ENCODE measurements at places on chromosomes 6 and 20.

GRCh38 chr6:32226434-32226833 lies 2.6 kb upstream of the NOTCH4 start:
- no peak for DNase-seq

DNA sequence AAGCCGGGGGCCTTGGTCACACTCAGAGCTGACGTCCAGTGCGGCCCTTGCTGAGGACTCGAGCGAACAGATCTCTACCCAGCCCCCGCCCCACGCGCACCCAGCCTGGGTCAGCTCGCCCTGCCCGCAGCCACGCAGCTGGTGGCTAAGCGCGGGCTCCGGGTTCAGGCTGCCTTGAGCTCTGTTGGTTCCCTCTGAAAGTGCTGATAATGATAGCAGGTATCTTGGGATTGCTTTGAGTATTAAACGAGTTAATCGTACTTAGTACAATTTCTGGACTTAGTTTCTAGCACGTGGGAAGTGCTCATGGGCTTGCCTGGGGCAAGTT lies 88.1 kb upstream of the TGM3 start:
- DNase-seq = no peak

DNA sequence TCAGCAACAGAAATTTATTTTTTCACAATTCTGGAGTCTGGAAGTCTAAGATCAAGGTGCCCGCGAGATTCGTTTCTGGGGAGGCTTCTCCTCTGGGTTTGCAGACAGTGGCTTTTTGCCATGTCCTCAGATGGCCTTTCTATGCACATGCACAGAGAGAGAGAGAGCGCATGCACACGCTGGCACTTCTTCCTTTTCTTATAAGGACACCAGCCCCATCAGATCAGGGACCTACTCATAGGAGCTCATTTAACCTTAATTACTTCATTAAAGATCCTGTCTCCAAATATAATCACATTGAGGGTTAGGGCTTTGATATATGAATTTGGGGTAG lies 260.7 kb upstream of the PLCB4 start:
- DNase-seq = no peak

DNA sequence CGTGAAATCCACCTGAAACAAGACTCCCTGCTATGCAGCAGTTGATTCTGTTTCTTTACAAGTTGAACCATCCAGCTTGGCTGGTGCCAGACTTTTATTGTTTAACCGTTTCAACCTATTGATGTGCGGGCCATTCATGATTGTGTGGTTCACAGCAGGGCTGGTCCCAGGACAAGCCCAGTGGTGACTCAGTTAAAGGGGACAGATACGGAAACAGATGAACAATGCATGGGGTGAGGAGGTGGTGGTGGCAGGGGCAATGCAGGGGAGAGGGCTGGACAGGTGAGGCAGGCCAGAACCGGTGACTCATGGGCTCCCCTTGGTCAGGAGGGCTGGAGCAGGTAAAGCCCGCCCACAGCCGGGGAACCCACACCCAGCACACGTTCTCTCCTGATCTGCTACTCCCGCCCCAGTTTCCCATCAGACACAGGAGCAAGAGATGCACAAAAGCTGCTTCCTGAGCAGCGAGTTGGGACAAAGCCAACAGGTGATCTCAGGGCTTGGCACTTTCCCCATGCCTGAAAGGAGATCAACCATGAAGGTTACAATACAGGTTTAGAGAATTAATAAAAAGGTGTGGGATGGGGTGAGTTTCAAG lies 232.2 kb downstream of the LY86 start:
- no peak for DNase-seq

GRCh38 chr20:23393996-23394775 lies 27.1 kb downstream of the NAPB start:
- no peak for DNase-seq

- no peak for DNase-seq
Measured at GRCh38 chr20:56788041-56788670, 159.1 kb downstream of the TFAP2C start.

DNA sequence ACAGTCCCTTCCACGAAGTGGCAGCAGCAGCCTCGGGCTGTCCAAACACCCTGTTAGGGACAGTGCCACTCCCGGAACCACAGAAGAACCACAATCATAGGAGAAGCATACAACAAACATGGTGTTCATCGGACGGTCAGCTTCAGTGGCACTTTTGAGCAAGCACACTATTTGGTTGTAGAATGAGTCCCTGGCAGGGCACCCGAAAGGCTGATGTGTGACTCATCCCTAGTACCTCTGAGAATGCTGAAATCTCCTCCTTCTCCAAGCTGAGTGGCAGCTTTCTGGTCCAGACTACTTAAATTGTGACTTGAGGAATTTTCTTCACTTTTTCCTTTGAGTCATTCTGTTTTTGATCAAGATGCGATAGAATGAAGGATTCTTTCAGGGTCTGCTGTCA lies 282.5 kb downstream of the ESR1 start:
- no peak for DNase-seq

GRCh38 chr20:20786428-20786827 lies 74.0 kb upstream of the RALGAPA2 start:
- DNase-seq = no peak

DNA sequence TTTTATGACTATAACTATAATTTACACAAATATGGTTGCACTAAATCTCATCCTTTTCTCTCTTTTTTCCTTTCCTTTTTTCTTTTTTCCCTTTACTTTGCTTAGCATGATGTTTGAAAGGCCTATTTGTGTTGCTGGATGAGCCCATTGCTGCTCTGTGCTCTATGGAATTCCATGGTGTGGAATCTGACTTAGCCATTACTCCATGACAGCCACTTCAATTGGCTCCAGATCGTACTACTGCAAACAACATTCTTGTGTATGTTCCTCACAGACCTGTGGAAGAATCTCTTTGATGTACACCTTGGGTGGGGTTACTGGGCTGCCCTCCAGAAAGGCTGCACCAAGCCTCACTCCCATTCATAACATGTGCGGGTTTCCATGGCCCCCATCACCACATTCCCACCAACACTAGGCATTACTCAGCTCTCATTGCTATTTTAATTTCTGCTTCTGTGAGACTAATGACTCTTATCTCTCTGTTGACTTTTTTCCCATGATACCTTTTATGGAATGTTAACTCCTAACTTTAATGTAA lies 979.0 kb downstream of the KIF16B start:
- DNase-seq = no peak

DNA sequence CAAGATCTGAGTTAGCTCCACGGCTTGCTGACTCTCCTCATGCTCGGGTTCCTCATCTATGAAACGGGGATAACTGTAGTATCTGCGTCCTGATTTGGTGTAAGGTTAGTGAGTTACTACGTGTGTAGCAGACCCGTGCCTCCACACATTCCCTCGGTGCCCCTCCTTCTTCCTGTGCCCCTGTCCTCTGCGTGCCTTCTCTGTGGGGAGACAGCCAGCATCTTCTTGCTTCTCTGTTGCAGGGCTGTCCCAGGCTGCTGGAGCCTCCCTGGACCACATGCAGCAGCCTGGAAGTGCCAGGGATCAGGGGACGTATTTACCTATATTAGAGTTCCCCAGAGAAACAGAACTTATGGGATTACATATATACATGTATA lies 128.6 kb upstream of the PRND start:
- DNase-seq = no peak

DNA sequence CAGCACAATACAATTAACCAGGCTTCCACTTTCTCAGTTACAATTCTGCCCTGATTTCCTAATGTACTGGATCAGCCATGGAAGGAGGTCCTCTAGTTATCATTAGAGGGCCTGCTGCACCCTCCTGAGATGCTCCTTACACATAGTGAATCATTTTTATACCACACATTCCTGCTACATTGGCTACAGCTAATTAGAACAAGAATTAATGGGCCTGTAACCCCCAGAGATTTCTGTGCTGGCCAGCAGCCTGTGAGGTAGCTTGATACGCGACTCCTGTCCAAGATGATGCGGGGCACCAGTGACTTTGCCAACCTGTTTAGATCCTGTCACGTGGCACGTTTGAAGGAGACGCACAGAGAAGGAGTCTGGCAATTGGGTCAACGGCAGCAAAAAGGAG lies 422.8 kb downstream of the EPM2A start:
- DNase-seq = no peak

DNA sequence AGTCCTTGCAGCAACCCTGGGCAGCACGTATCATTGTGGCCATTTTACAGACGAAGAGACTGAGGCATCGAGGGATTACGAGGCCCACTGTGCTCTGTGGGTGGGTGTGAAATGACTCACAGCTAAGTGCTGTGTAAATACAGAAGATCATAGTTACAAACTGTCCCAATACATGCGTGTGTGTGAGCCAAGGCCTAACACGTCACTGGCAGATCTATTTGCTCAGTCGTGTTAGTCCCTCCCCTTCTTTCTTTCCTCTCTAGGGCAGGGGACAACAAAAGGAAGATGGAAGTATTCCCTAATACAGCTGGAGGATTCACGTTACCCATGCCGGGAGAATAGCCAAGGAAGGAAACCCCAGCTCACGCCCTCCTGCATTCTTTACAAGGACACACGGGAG lies 175.9 kb downstream of the CDC5L start:
- no peak for DNase-seq

DNA sequence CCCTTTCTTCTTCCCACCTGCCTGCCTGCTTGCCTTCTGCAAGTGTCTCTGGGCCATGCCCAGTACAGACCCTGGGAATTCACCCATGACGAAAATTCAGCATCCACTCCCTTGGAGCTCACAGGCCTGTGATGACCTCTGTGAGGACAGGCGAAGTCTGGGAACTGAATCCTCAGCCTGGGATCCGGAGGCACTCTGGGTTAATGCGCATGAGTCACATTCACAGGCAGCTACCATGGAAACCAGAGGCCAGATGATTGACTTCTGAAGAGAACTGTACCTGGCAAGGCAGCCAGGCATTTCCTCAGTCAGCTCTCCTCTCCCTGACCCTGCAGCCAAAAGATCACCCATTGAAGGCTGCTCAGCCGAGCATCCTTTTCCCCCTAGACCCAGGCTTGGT lies 41.0 kb downstream of the SLC9A8 start:
- no peak for DNase-seq

- DNase-seq = no peak
Measured at GRCh38 chr6:89353118-89353556, 615 bp upstream of the UBE2J1 start.

- no peak for DNase-seq
Measured at GRCh38 chr20:53666144-53666543, 72.5 kb upstream of the ZNF217 start.

GRCh38 chr6:167995302-167995701 lies 2.2 kb upstream of the KIF25 start:
- no peak for DNase-seq

GRCh38 chr6:56642366-56643261 lies at the start of gene DST:
Gene DST, minus strand, starts transcription at chr6:56642889.
- no peak for DNase-seq

DNA sequence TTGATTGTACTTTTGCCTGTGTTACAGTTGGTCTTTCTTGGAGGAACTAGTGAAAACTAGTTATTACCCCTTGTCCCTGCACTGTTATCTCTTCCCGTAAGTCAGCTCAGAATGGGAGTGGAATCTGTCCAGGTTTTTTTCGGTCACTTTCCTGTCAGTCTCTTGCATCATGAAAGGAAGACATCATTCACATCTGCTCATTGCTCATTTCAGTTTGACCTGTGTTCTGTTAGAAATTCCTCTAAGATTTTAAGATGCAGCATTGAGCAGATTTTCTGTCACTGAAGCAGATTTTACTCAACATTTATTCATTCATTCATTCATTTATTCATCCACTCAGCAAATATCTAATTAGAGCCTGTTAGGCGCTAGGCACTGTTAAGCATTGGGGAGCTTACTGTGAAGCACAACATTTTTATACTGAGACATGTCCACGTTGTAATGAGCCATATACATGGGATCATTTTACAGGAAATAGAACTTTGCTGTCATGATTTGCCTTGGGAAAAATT lies 33.1 kb upstream of the HINT3 start:
- DNase-seq = no peak

DNA sequence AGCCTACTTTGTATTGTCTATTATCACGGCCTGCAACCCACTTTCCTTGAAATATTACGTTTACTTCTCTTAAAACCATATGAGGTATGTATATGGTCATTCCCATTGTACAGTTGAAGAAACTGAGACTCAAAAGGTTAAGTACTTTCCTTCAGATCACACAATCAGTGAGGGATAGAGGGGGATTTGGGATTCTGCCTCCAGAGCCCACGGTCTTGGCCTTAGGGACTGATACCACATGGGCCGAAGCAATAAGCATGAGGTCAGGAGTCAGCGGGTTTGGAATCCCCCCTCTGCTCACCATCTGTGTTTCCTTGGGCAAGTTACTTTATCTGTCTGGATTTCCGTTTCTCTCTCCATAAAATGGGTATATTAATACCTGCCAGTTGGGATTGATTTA lies 19.4 kb upstream of the EPB41L1 start:
- no peak for DNase-seq

GRCh38 chr20:63934271-63935068 lies 21.7 kb downstream of the UCKL1 start:
- no peak for DNase-seq

- no peak for DNase-seq
Measured at GRCh38 chr20:32526125-32526524, 59.0 kb downstream of the NOL4L start.

GRCh38 chr6:23262864-23263263 lies 693.5 kb downstream of the HDGFL1 start:
- DNase-seq = no peak

- no peak for DNase-seq
Measured at GRCh38 chr20:49252556-49253350, 25.1 kb downstream of the ZNFX1 start.

GRCh38 chr6:31266567-31267360 lies 5.1 kb downstream of the HLA-C start:
- no peak for DNase-seq

- DNase-seq = no peak
Measured at GRCh38 chr20:13913572-13913971, 76.8 kb downstream of the SEL1L2 start.

DNA sequence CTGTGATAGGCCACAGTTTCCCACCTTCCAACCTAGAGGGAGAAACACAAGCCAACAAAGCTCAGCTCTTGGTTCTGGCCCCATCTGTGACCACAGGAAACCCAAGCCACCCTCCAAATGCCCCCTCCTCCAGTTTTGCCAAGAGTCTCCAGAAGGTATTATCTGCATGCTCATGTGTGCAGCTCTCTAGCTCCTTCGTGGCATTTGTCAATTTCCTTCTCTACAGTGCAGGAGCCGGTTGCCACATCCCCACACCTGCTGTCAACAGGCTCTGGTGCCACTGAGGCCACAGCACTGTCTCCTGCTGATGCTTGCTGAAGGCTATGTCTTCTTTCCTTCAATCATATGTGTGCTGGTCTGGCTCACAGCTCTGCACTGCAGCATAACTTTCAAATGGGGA lies 177.2 kb downstream of the CLIC5 start:
- no peak for DNase-seq

- DNase-seq = no peak
Measured at GRCh38 chr6:44926556-44926955, 401.6 kb upstream of the RUNX2 start.

- DNase-seq = no peak
Measured at GRCh38 chr6:34554291-34555006, 1.7 kb downstream of the SPDEF start.

- DNase-seq = peak; percentile 71
Measured at GRCh38 chr20:62136283-62137091, 6.7 kb downstream of the PSMA7 start.

GRCh38 chr6:16145038-16145437 lies 16.2 kb downstream of the MYLIP start:
- DNase-seq = no peak

- DNase-seq = no peak
Measured at GRCh38 chr6:84450018-84450417, 222.6 kb upstream of the CEP162 start.

All from activated T-cell treated with anti-CD3 and anti-CD28 coated beads, Interleukin-2, amount 50 U/mL, for 24 hours (primary cell).